ENCODE measurements at places on chromosomes 13 and 19.

DNA sequence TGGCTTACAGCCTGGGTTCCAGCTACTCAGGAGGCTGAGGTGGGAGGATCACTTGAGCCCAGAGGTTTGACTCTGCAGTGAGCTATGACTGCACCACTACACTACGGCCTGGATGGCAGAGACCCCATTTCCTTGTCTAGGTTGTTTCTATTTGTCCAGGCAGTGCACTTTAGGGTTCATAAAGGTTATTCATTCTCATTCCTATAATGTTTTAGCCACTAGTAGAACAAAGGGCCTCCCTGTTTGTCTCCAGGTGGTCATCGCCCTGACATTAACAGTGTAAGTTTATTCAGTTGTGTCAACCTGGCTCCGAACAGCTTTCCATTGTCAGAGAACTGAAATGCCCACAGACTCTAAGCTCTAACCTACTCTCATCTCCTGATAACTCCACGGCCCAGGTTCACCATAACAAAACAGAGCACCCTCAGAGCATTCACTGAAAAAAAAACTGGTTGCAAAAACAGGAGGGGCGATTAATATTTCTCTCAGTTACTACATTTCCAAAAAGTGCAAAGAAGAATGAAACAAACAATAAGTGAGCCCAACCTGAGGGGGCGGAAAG is 37.1 kb downstream of the SMAD9 start:
- no peak for DNase-seq

- peak; percentile 85 for DNase-seq
These were observed 103.5 kb downstream of the DPF1 start for GRCh38 chr19:38120471-38121025.

DNA sequence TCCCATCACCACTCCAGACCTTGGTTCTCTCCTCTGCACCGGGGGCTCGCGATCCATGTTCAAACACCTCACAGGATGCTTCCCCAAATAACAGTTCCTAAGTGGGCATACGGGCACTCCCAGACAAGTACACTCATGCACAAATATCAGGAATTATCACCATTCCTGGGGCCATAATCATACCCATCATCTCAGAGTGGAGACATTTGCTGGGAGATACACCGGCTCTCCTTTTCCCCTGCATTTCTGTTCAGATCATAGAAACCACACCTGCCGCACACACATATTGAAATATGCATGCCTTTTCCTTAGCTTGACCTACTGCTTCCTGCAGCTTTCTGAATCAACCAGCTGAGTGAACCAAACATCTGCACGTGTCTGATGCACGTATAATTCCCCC is 33.9 kb upstream of the MBNL2 start:
- DNase-seq, result no peak

DNA sequence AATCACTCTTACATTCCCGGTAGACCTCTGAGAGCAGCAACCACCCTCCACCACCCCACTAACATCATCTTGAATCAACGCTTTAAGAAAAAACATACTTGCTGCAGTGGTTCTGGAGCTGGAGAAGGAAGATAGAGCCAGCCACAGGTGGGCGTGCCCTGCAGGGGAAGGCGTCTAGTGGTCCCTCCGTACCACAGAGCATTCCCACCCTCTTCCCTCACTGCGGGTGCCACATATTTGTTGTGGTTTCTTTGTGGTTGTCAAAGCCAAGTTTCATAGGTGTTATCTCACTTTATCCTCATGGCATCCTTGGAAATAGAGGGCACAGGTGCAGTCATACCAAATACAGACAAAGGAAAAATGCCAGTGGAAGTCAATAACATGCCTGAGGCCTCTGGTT is 22.2 kb downstream of the COL4A2 start:
- no peak for DNase-seq

GRCh38 chr19:55402509-55402908 is 5.1 kb downstream of the UBE2S start:
- no peak for DNase-seq

DNA sequence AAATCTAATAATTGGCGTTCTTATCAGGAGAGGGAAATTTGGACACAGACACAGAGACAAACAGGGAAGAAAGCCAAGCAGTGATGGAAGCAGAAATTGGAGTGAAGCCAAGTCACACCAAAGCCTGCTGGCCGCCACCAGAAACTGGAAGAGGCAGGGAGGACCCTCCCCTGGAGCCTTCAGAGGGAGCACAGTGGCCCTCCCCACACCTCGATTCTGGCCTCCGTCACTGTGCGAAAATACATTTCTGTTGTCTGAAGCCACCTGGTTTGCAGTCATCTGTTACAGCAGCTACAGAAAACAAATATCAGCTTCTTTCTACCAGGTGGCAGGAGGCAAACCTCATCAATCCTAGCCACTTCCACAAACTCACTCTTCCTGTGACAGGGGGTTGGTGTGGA is 8.3 kb upstream of the TLE6 start:
- DNase-seq, result no peak

GRCh38 chr19:30148039-30148790 is 206.2 kb downstream of the URI1 start:
- DNase-seq, result no peak

GRCh38 chr13:39397896-39398265 is 205.1 kb downstream of the LHFPL6 start:
- DNase-seq, result no peak

DNA sequence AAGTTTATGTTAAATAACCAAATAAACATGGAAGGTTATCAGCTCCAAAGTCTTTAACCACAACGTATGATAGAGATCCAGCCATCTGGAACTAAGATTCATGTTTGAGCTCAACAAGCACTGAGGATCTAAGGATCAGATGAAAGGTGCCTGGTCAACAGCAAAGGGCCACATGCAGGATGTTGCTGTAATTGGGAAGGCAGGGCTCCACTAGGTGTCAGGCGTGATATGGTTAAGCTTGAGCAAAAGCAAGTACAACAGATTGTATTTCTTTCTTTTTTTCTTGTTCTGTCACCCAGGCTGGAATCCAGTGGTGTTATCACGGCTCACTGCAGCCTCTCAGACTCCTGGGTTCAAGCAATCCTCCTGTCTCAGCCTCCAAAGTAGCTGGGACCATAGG is 12.0 kb downstream of the EBPL start:
- peak; percentile 18 for DNase-seq

GRCh38 chr13:40756042-40756441 is 14.9 kb downstream of the MRPS31 start:
- DNase-seq, result no peak

GRCh38 chr13:104632736-104633135 is 1566.5 kb upstream of the SLC10A2 start:
- no peak for DNase-seq
